Stimulated activated CD8-positive, alpha-beta memory T cell treated with anti-CD3 and anti-CD28 coated beads, Interleukin-4, amount 100 ng/mL, for 4 hours (primary cell): ENCODE measurements at places on chromosomes 2 and 18.

GRCh38 chr2:201633661-201634249 is 9.5 kb downstream of the TMEM237 start:
- DNase-seq = no peak

DNA sequence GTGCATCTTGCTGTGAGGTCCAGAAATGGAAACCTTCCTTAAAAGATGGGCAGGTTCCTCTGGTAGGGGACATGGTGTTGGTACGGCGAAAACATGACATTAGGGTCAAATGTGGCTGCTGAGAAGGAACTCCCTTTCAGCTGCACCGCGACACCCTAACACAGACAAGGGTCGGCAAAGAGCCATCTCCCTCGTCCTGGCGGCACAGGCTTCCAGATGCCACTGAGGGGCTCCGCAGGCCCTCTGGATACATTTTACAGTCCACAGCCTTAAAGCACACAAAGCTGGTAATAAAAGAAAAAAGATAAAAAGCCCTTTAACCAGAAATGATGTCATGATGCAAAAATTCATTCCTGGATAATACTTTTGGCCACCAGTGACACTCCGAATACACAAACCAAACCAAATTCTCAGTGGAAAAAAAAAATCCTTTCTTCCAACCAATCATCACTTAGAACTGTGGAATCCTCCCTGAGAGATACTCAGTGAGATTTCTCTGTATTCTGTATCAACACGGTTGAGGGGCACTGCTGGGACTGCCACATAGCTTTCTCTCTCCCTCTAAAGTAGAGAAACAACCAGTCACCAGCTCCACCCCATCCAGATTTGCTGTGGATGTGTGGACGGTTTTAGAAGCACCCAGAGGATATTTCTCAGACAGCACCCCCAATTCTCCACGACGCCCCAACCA is 174.8 kb downstream of the HDAC4 start:
- no peak for DNase-seq

- no peak for DNase-seq
Observed at GRCh38 chr2:232225429-232225828, 153.1 kb upstream of the ALPP start.

DNA sequence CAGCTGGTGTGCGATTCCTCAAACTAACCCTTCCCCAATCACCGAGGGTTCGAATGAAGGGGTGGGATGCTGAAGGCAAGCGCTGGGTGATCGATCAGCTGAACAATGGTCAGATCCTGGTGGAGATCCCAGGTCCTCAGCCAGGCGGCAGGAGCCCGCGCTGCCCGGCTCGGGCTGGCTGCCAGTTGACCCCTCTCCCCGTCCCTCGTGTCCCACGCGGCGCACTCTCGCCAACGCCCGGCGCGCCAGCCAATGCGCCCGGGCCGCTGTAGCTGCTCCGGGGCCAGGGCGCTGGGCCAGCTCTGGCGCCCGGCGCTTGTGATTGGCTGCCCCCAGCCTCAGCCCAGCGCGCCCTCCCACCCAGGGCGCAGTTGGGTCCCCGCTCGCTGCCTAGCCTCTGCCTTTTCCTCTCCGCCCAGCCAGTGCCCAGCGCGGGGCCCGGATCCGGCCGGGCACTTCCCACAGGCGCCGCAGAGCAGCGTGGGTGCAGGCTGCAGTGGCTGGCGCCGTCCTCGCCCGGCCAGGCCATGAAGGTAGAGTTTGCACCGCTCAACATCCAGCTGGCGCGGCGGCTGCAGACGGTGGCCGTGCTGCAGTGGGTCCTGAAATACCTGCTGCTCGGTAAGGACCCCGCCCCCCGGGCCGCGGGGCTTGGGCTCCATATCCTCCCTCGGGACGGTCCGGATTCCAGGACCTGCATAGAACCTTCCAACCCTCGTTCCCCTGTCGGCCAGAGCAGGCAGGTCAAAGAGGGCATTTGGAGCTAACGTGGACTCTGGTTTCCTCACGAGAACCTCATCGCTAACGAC is at the start of gene MOGAT1:
Gene MOGAT1, plus strand, starts transcription at position 400 of the 809 bp plus-strand sequence. Its CDS starts 128 bp downstream, at position 528.
- no peak for DNase-seq

DNA sequence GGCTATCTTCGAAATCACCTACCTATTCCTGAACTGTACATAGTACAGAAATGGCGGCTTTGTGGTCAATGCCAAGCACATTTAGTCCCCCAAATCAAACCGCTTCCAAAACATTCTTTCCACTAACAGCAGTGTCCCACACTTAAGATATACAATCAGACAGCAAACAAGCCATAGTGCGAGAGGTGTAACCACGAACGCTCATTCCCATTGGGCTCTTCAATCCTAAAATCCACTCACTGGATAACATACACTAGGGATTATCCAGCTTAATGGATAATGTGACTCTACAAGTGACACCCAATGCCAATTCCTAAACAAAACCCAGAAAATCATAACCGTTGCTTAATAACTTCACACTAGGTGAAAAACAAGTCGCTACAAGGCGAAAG is 2.0 kb downstream of the XPO1 start:
- no peak for DNase-seq

- no peak for DNase-seq
Observed at GRCh38 chr2:50602636-50603327, 429.1 kb downstream of the NRXN1 start.

- no peak for DNase-seq
Observed at GRCh38 chr2:74694281-74694680, 40.2 kb downstream of the SEMA4F start.

DNA sequence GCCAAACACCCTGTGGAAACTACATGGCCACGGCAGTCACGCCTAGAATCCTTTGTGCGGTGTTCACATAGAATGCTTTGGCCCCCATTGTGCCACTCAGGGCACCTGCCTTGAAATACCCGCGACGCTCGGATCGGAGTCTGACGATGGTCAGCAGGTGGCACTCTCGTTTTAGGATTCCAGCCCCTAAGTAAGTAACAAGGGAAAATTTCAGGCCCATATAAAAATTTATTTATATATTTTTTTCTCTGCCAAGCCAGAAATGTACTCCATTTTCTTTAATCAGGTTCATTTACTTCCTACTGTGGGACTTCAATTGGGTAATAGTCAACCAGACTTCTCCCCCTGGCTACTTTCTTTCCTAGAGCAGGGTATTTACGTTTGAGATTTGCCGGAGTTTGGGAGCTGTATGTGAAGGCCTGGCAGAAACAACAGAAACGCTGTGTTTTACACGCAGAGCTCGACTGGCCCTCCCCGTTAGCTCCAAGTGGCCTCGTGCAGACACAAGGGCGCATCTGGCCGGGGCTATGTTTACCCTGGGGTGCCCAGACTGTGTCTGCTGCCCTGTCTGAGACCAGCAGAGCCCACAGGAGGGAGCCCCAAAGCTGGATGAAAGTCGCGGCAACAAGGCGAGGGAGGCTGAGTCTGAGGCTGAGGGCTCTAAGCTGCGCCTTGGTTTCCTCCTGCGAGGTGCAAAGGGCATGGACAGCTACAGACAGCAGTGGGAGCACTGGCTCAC is 41.6 kb downstream of the LRRC30 start:
- no peak for DNase-seq

DNA sequence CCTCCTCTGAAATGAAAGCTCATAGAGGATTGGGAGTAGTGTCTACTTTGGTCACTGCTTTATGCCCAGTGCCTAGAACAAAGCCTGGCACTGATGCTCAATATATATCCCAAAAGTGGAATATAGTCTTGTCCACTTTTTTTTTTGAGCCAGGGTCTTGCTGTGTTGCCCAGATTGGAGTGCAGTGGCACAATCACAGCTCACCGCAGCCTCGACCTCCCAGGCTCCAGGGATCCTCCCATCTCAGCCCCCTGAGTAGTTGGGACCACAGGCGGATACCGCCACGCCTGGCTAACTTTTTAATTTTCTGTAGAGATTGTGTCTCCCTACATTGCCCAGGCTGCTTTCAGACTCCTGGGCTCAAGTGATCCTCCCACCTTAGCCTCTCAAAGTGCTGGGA is 3.8 kb downstream of the FKBP7 start:
- no peak for DNase-seq

- DNase-seq = no peak
Observed at GRCh38 chr2:33107690-33108482, 161.1 kb downstream of the LTBP1 start.

DNA sequence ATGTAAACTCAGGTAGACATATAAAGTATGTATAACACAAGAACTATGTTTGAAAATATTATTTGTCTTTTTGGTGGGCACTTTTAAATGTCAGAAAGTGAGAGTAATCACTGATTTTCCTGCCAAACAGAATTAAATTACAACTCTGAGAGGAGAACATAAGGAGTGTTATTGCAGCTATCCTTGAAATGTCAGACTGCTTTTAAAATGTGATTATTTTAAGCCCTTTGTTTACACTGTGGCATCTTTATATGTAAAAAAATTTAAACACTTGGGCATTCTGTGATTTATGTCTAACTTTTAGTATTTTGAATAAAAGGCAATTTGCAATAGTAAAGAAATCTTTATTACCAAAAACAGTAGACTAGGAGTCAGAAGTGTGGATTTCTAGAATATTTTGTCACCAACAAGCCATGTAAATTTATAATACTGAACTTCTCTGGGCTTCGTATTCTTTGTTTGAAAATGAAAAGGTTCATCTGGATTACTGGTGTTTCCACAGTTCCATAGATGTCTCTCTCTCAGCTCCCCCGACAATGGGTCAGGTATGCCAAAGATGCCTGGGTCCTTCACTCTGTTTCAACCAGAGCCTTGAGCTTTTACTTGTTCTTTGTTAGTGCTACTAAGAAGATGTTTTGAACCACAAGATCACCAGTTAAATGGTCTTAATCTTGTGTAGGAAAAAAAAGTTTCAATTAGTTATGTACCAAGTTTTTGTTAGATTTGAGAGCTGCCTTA is 38.8 kb downstream of the GULP1 start:
- no peak for DNase-seq

- DNase-seq = no peak
Observed at GRCh38 chr2:109720380-109721106, 73.6 kb upstream of the RGPD5 start.

DNA sequence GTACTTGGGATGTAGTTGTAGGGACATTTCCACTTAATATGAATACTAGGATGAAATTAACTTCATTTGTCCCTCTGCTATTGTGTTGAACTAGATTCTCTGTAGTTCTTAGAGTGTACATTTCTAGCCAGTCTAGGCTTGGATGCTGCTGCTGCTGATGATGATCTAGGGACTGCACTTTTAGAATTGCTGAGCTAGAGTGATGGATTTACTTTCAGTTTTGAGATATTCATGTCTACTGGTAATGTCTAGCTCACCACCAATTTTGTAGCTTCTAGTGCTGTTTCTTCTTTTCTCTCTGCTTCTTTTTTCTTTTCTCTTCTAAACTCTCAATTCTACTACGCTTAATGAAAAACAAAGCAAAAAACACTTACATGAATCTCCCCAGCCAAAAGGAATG is 49.4 kb downstream of the MRPS9 start:
- DNase-seq = no peak

GRCh38 chr2:236644502-236644911 is 74.9 kb downstream of the ACKR3 start:
- DNase-seq = no peak

DNA sequence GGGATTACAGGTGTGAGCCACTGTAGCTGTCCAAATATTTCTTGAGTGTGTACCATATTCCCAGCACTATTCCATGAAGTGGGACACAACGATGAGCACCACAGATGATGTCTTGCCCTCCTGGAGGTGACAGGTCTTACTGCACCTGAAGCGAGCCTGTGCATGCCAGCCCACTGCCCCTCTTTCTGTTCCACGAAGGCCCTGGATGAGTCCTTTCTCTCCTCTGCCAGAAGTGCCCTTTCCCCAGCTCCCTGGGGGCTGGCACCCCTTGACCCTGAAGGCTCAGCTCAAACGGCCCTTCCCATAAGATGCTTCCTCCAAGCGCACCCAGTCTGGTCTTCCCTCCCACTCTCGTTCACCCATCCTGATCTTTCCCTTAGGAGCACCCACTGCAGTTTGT is 5.5 kb downstream of the ATP6V1B1 start:
- DNase-seq = no peak

- DNase-seq = no peak
Observed at GRCh38 chr2:12498704-12499103, 218.0 kb upstream of the TRIB2 start.

DNA sequence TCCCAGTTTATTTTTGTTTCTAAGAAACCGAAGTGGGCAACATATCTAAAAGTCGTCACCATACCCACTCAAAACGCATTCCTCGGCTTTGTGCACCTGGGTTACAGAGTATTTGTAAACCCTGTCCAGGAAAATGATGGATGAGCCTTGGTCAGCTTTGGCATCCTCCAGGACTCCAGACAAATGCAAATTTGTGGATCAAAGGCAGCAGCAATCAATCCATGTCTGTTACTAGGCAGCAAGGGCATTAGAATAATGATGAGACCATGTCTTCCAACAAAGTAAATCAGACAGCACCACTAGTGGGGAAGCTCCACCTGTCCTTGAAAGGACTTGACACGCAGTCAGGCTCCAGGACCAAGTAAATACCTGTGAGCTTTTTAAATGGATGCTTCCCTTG is 672.6 kb upstream of the GYPC start:
- no peak for DNase-seq

GRCh38 chr18:8426401-8426800 is 182.8 kb upstream of the RAB12 start:
- no peak for DNase-seq

DNA sequence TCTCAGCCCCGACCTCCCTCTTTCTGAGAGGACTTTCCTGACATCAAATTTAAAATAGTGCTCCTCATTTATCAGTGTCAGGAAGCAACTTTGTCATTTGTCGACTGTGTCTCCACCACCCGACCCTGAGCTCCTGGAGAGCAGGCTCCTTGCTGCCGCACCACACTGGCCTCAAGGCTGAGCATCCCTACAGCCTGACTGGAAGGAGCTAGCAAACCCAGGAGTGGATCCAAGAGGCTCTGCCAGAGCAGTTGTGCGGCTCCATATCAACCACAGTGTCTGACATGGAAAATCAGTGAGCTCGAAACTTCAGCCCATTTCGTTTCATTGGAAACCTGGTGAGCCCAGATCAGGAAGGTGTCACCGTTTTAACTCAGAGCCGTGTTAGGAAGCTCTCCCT is 125.2 kb downstream of the PTGR3 start:
- DNase-seq = no peak

- DNase-seq = no peak
Observed at GRCh38 chr2:150045601-150046000, 441.9 kb downstream of the RND3 start.

DNA sequence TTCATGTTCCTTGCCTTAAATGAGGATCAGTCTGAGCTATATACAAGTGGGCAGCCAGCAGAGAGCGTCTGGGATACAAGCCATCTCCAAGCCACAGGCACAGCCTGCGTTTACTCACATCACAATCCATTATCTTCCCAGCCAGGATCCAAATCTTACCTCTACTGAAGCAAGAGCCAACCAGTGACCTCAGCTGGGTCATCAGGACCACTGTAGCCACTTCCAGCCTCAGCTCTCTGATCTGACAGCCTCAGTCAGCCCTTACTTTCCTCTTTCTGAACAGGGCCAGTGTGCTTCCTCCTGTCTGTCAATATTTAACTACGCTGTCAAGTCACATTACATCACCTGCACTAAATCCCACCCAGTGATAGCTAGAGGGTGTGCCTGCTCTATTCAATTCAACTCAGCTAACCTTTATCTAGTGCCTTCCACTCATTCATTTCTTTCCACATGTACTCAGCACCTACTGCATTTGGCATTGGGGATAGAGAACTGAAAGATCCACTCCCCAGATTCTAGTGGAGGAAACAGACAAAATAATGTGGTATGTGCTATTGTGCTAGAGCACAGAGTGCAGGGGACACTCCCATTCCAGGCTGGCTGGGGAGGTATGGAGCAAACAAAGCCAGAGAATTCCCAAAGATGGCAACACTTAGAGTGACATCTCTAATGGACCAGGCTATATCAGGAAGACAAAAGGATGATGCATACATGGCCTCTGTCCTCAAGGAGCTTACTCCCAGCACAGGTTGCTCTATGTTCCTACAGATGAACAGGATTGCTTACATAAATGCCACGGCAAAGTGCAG is 146.5 kb downstream of the NCKAP5 start:
- no peak for DNase-seq
